ENCODE measurements at places on chromosomes 5 and 9.

- no peak for DNase-seq
Measured at GRCh38 chr9:89805571-89806292, 200.9 kb downstream of the GADD45G start.

DNA sequence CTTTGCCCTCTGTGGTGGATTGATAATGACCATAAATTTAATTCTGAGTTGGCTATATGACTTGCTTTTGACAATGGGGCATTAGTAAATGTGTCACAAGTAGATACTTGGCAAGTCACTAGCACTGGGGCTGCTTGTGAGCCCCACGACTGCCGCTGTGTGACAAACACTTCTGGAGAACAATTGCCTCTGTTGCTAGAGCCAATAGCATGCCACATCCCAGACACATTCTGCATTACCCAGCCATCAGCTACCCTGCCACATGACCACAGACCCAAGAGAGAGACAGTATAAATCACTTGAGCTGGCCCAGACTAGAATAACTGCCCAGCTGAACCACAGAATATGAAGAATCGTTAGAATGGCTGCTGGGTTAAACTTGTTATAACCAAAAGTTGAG lies 753.2 kb upstream of the DMAC1 start:
- DNase-seq = no peak

- no peak for DNase-seq
Measured at GRCh38 chr5:180072556-180072955, 997 bp upstream of the RNF130 start.

- DNase-seq = peak; percentile 82
Measured at GRCh38 chr5:138905541-138905940, 30.4 kb upstream of the LRRTM2 start.

- DNase-seq = no peak
Measured at GRCh38 chr5:81310402-81311063, 9.1 kb downstream of the ZCCHC9 start.

- no peak for DNase-seq
Measured at GRCh38 chr5:51908215-51908614, 525.0 kb downstream of the ISL1 start.

DNA sequence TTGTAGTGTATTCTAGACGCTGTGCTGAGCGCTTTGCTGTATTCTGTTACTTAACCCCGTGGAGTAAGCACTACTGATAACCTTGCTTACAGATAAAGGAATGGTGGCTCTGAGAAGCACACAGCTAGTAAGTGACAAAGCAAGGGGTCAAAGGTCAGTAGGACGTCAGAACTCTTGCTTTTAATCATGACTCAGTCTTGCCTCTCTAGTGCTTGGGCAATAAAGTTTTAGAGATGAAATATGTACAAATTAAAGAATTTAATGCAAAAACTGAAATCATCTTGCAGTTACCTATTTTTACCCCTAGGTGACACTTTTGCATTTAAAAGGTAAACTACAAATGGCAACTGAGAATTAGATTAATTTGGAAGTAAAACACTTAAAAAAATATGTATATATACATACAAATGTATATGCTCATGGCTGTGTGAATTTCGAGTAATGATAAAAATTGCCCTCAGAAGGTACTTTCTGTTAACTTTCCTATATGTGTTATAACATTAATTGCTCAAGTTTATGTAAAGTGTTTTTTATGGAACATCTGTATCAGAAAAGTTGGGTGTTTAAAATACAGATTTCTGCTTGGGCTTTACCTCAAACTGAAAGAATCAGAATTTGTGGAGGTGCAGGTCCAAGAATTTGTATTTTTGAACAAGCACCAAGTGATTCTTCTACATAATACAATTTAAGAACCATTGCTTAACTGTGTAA lies 175.1 kb upstream of the DAB2 start:
- DNase-seq = peak; percentile 45

DNA sequence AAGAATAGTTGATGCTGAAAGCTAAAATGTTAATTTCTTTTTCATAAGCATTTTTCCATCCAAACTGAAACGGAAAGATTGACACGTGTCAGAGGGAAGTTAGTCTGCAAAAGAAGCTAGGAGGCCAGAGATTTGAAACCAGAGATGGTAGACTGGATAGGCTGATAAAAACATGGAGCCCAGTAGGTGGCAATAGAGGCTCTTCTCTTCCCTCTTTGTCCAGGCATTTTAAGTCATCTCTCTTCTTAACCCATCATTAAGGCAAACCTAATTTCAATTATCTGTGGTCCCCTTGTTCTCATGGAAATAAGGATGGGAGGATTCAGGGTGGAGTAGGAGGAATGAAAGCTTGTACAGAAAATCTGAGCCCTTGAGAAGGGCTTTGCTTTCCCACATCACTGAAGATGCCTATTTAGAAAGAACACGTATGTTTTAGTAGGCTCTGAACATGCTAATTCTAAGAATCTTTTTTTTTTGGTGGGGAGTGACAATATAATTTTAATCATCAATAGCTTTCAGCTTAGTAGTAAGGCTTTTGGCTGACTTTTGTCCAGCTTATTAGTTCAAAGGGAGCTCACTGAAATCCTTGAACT lies 66.6 kb downstream of the ZNF474 start:
- DNase-seq = peak; percentile 21

- DNase-seq = no peak
Measured at GRCh38 chr5:95715799-95716461, 15.2 kb upstream of the RHOBTB3 start.

DNA sequence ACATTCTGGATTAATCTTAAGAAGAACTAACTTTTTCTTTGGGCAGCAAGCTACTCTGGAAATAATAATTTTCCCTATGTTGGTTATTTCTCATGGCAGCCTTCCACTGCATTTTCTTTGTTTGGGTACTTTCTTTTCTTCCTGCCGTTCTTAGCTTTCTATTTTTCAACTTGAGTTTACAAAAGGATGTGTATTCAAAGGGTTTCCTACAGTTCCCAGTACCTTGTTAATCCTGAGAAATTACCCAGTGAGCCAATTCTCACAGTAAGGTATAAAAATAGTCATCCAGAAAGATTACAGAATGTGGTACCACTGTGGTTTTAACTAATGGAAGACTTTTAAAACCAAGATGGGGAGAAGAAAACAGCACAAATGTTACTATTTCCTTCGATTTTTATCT lies 20.2 kb downstream of the GPR21 start:
- DNase-seq = no peak

- no peak for DNase-seq
Measured at GRCh38 chr9:5899292-5899691, 8.6 kb downstream of the MLANA start.

- DNase-seq = no peak
Measured at GRCh38 chr5:157866536-157866935, 7.6 kb upstream of the CLINT1 start.

Data from trophoblast cell (in vitro differentiated cells and primary cell).